ENCODE measurements at places on chromosomes 7 and 10.
A peak's percentile ranks its signal among the peaks of the same experiment; 100 is the strongest.

DNA sequence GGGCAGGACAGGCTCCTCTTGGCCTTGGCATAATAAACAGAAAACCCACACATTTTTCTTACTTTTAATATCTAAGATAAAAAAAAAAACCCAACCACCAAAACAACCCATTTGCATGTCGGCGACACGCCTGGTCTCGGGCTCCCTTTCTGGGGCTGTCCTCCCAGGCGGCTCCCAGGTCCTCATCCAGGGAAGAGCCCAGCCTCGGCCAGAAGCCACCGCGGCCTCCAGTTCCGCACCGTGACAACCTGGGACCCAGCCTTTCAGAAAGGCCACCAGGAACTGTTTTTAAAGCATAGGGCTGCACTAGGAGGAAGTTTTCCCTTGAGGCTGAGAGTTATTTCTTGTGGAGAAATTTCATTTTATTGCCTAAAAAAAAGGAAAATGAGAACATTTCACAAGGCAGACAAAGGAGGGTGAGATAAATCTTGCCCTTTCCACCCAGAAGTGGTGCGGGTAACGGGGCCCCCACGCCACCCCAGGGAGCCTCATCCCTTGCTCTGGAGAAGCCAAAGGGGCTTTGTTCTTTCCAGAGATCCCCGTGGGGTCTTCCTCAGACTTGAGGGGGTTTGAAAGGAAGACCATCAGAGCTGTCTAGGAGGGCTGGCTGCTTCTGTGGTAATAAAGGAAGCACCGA lies 39.2 kb upstream of the MKRN1 start:
- DNase-seq = no peak

DNA sequence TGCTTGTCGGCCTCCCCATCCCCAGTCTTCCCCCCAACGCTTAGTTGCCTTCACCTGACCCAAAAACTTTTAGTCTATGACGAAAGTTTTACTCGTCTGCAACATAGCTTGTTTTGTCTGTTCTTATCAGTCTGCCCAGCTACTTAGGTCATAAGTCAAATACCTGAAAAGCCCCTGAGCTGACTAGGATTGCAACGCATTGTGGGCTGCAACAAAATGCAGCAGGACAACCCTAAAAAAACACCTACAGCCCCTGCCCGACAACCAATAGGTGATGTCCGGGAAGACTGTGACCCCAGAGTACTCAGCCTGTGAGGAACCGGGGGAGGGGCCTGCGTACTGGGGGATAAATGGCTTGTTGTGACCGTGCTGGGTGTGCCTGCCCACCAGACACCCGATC lies 19.3 kb upstream of the GPER1 start:
- DNase-seq = no peak

GRCh38 chr10:131311661-131312477 lies at the start of gene TCERG1L:
TSS of gene TCERG1L (minus strand) at chr10:131311721. CDS start at chr10:131311635, 86 bp downstream.
- DNase-seq = no peak

DNA sequence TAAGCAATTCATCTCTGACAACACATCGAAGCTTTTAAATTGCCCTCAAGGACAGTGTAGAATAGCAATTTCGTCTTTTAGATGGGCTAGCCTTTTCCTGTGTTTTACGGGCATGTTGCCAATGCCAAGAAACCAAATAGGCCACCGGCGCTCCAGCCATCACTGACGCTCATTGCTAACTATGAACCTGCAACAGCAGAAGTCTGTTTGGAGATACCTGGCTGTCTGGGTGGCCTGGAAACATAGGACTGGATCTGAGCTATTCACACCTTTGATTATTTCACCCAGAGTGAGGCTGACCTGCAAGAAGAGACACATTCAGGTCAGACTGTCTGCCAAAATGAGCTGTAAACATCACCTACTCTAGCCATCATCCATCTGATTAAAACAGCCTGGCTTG lies 12.0 kb downstream of the KPNA7 start:
- no peak for DNase-seq

DNA sequence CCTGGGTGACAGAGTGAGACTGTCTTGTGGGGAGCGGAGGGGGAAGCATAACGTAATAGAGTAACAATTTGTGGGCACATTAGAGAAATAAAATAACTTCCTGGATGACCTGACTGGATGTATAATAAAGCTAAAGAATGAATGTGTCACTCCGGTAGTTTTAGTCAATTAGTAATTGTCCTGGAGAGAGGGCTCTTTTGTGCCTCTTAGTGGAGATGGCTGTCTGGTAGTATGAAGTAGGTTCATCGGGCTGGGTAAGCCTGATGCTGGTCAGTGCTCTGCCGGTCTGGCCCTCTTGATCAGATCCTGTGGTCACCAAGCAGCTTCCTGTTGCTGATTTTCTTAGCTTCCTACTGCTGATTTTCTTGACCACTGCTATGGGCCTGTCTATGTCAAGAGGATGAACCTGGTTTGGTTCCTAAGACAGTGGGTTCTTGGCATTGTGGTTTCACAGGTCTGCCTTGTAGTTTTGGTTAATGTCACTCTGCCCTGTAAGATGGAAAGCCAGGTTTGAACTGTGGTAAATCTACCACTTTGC lies 34.1 kb downstream of the ZRANB1 start:
- no peak for DNase-seq

- DNase-seq = no peak
Measured at GRCh38 chr7:149881328-149882247, 7.8 kb downstream of the ATP6V0E2 start.

DNA sequence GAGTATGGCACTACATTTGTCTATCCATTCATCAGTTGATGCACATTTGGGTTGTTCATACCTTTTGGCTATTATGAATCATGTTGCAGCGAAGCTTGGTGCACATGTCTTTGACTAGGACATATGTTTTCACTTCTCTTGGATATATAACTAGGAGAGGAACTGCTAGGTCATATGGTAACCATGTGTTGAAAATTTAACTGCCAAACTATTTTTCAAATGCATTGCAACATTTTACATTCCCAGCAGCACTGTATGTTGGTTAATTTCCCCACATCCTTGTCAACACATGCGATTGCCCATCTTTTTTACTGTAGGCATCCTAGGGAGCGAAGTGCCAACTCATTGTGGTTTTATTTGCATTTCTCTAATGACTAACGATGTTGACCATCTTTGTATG lies 183.4 kb downstream of the PRKCQ start:
- DNase-seq = no peak

- DNase-seq = no peak
Measured at GRCh38 chr7:18494821-18495408, 634 bp upstream of the HDAC9 start.

DNA sequence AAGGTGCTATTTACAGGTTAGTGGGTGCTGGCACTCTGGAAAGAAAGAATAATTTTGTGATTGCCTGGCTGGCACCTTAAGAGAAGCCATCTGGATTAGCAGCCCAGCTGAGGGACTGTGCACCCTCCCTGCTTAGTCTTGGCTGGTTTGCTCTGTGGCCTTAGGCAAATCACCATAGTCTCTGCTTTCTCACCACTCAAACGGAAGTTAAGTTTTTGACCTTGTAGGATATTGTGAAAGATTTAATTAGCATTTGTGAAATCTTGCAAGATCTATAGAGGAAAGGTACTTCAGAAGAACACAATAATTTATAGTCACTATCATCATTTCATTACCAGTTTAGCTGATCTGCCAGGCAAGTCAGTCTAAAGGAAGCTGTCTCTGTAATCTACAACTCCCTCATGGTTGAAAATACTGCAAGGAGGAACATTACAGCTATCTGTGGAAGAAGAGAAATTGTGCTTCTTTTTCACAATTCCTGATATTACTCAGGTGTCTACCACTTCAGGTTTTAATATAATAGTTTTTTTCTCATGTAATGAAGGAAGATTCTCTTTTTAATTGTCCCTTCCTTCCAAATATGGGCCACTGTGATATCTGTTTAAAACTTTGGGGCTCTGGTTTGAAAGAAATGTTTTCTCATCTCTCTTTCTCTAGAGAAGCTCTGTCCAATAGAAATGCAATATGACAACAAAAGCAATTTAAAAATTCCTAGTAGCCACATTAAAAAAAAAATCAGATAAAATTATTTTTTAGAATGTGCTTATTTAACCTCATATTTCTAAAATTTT lies 219.6 kb downstream of the PTEN start:
- DNase-seq = no peak

- DNase-seq = no peak
Measured at GRCh38 chr7:117492649-117493048, 12.8 kb downstream of the CFTR start.

DNA sequence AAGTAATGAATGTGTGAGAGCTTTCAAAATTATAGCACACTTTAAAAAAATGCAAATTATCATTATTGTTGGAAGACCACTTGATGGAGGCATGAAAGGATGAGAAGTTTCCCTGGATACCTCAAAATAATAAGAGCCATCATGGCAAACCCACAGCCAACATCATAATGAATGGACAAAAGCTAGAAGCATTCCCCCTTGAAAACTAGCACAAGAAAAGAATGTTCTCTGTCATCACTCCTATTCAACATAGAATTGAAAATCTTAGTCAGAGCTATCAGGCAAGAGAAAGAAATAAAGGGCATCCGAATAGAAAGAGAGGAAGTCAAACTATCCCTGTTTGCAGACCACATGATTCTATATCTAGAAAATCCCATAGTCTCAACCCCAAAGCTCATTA lies 887.2 kb upstream of the LRRTM3 start:
- no peak for DNase-seq

- no peak for DNase-seq
Measured at GRCh38 chr10:28410420-28411135, 107.7 kb upstream of the MPP7 start.

DNA sequence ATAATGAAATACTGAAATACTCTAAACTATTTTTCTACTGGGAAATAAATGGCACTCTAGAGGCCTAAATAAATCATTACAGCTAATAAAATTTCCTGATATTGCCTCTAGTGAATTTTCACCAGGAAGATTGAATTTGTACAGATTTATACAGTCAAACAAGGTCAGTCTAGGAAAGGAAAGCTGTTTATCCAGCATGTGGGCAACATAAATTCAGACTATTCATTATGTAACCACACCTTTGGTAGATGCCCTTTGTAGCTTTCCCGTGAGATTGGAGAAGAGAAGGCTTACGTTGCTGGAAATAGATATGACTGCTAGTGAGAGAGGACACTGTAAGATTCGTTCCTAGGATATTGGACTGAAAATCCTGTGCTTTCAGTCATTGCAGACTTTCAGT lies 35.2 kb upstream of the PNLIP start:
- DNase-seq = no peak

DNA sequence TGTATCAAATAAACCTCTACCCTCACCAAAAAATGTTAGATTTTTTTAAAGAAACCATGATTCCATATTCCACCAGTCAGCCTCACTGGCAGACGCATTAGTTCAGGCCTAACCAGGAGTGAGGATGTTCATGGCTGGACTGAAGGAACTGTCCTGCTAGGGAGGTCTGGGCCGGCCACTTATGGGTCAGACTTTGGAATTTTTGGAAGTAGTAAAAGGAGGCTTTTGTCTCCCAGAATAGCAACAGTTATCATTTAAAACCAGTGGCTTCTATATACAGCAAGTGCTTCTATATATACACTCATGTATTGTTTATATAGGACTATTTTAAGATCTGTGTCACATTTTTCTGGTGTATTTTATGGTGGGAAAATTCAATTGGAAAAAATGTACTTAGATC lies 120.5 kb downstream of the CNNM2 start:
- DNase-seq = no peak

DNA sequence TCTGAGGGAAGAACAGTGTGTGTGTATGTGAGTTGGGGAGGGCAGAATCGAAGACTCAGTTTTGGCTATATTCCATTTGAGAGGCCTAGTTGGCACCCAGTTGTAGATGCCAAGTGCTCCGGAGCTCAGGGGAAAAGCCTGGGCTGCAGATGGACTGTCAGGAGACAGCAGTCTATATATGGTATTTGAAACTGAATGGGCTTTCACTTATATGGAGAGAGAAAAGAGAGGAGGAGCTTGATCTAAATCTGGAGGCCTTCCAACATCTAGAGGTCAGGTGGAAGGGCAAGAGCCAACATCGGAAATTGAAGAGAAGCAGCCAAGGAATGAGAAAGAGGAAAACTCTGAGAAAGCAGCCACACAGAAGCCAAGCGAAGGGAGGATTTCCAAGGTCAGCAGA lies 350.8 kb upstream of the BMPER start:
- DNase-seq = no peak

GRCh38 chr7:155394413-155394812 lies 63.5 kb upstream of the EN2 start:
- no peak for DNase-seq

GRCh38 chr7:91033574-91033973 lies 230.7 kb upstream of the FZD1 start:
- no peak for DNase-seq

DNA sequence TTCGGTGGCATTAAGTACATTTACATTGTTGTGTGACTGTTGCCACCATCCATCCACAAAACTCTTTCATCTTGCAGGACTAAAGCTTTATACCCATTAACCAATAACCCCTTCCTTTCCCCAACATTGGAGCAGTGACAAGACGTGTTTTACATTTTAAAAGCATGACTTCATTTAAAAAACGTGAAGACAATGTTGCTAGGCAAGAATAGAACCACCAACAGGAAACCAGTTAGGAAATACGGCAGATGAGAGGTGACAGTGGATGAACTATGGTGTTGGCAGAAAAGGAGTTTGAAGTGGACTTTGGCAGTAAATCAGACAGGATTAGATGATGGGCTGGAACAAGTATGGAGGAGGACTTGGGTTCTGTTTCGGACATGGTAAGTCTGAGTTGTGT lies 17.0 kb downstream of the TMEM236 start:
- no peak for DNase-seq

GRCh38 chr10:3166496-3167290 lies 5.9 kb downstream of the PITRM1 start:
- no peak for DNase-seq

DNA sequence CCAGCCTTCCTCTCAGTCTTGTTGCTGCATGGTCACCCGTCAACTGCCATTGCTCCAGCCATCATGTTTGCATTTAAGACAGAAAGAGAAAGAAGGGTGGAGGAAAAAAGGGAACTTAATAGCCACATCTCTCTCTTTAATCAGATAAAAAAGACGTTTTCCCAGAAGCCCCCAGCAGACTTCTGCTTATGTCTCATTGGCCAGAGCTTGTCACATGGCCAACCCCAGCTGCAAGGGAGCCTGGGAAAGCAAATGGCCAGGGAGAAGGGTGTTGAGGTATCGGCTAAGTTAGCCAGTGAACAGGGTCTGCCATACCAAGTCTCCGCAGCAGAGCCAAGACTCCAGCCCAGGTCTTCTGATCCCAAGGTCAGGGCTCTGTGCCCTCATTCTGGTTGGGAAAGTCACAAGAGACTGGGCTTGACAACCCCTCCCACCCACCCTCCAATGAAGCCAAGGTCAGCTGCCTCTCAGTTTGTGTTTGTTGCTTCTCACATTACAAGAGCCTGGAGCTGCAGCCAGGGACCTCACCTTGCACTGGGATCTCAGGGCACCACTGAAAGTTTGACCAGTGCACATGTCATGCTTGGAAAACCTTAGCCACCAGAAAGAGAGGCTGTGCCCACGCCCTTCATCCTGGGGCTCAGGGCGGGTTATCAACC lies 80.3 kb upstream of the LYZL2 start:
- no peak for DNase-seq

DNA sequence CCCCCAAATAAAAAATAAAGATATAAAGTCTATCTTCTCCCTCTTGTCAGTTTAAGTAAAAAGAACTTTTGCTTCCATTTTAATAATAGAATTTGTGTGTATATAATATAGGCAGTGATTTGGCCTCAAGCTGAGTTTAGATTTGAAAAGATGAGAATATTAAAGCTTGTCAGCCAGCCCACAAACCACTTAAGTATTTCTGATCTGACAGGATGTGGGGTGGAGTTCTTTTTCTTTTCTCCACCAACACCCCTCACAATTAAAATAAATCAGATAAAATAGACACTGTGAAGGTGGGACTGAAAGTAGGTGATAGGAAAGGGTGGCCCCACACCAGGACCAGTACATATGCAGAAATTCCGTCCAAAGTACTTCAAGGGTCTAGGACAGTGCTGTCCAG lies 714.1 kb downstream of the AUTS2 start:
- peak; percentile 28 for DNase-seq

GRCh38 chr7:94452239-94452638 lies 57.4 kb upstream of the CASD1 start:
- no peak for DNase-seq

Measured in CD4-positive, alpha-beta T cell treated with Interleukin-6 at 100 ng/mL for 8 hours (primary cell).